ENCODE measurements at places on chromosomes 1 and 21.

GRCh38 chr1:59375321-59376220 lies 78.7 kb downstream of the FGGY start:
- no peaks in the 10 kb centered on the region for H3K4me1 ChIP-seq
- no peak overlapping the region for H3K4me3 ChIP-seq
- H3K36me3 ChIP-seq = no peaks in the 10 kb centered on the region
- H3K27ac ChIP-seq = no peak overlapping the region
- no peaks in the 10 kb centered on the region for H3K27me3 ChIP-seq

- peaks cover 3% of the 10 kb centered on the region for H3K27me3 ChIP-seq
- DNase-seq = no peak
- no peak overlapping the region for H3K4me3 ChIP-seq
- no peaks in the 10 kb centered on the region for H3K36me3 ChIP-seq
- H3K27ac ChIP-seq = no peak overlapping the region
Observed at GRCh38 chr21:37561941-37562919, 195.7 kb downstream of the DYRK1A start.

- H3K36me3 ChIP-seq = no peaks in the 10 kb centered on the region
- no peaks in the 10 kb centered on the region for H3K27me3 ChIP-seq
- no peak overlapping the region for H3K27ac ChIP-seq
- no peaks in the 10 kb centered on the region for H3K4me1 ChIP-seq
- no peak overlapping the region for H3K4me3 ChIP-seq
Observed at GRCh38 chr1:6134206-6134605, 45.9 kb downstream of the CHD5 start.

DNA sequence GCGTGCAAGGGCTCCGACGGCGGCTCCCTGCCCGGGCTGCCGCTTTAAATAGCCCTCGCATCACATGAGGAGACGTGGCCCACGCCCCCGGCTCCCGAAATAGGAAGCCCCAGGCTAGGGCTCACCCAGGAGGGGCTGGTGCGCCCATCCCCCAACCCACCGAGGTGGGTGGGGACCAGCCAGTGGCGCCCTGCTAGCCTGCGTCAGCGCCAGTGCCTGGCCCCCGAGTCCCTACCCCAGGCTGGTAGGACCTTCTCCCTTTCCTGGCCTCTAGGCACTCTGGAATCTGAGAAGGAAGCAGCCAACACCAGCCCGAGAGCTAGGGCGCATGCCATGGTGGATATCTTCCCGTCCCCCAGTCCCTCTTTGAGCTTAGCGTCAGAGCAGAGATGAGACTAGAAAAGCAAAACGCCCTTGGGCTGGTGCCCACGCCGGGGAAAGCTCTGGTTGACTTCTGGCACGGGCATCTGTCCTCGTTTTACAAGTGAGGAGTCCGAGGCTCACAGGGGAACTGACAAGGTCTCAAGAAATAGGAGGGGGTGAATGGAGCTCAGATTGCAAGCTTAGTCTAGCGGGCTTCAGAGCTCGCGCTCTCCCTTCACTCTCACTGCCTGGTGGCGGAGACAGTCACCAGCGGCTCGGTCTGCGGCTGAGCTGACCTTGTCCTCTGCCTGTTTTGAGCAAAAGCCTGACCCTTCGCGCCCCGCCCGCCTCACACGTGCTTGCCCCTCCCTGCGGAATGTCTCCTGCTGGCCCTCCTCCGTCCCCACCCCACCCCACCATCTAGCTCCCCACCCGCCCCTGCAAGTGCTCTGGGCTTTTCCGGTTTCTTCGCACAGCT lies at the start of gene FABP3:
TSS of gene FABP3 (minus strand) at position 21 of the 841 bp plus-strand sequence. CDS start 62 bp downstream, outside the sequence.
- DNase-seq = peak; percentile 85
- no peaks in the 10 kb centered on the region for H3K36me3 ChIP-seq
- peak within 1 kb of the TSS; percentile 54 for H3K4me3 ChIP-seq
